ENCODE measurements at places on chromosomes 4 and X. TPM values are rescaled to one million over a fixed set of nuclear protein-coding genes. Genes with fewer than 3 reads are reported as not detected.
A peak's percentile ranks its signal among the peaks of the same experiment; 100 is the strongest.

CLIC2 gene
- 0.08 TPM for total RNA-seq

SSR4 gene
- 225 TPM for total RNA-seq

DNA sequence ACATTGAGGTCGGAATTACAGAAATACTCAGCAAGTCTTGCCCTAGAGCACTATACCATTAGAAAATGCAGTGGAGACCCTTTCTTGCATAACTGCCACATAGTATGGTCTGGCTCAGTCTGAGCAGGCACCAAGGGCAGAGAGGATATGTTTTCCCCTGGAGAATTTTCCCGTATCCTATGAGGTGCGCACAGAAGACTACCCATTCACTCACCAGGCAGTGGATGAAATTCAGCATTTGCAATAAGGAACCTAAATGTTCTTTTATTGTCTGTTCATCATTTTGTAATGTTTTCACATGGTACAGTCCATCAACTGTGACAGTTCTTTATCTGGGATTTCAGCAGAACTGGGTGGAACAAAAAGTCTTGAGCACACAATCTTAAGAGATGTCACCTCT lies 15.5 kb downstream of the JADE3 start:
- no peak overlapping the region for H3K4me3 ChIP-seq
- no peak overlapping the region for H3K27ac ChIP-seq
- H3K36me3 ChIP-seq: no peaks in the 10 kb centered on the region
- DNase-seq: no peak
- H3K4me1 ChIP-seq: peaks cover 11% of the 10 kb centered on the region
- H3K27me3 ChIP-seq: no peaks in the 10 kb centered on the region

- no peaks in the 10 kb centered on the region for H3K27me3 ChIP-seq
- H3K36me3 ChIP-seq: no peaks in the 10 kb centered on the region
- H3K4me3 ChIP-seq: no peak overlapping the region
- no peak overlapping the region for H3K27ac ChIP-seq
- DNase-seq: no peak
- no peaks in the 10 kb centered on the region for H3K4me1 ChIP-seq
Observed at GRCh38 chrX:31993637-31994036, 921.8 kb upstream of the FTHL17 start.

DNA sequence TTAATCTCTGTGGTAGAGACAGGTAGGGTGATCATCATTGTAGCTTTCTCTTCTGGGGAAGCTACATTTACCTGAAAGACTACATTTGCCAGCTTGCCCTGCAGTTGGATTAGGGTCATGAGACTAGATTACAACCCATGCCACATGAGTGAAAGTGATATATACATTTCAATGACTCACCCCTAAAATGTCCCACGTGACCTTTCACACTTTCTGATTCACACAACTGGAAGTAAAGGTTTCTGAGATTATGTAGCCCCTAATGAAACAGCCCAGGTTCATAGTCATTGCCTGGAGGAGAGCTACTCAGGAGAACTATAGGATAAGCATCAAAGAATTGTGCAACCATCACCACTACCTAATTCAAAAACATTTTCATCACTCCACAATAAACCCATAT lies 17.8 kb downstream of the PDCL2 start:
- H3K36me3 ChIP-seq: no peaks in the 10 kb centered on the region
- H3K27ac ChIP-seq: no peak overlapping the region
- H3K27me3 ChIP-seq: no peaks in the 10 kb centered on the region
- DNase-seq: no peak
- H3K4me1 ChIP-seq: no peaks in the 10 kb centered on the region

- H3K27me3 ChIP-seq: no peaks in the 10 kb centered on the region
- no peak overlapping the region for H3K27ac ChIP-seq
- H3K4me1 ChIP-seq: no peaks in the 10 kb centered on the region
Observed at GRCh38 chr4:157977086-157977485, 195.7 kb downstream of the GASK1B start.

DNA sequence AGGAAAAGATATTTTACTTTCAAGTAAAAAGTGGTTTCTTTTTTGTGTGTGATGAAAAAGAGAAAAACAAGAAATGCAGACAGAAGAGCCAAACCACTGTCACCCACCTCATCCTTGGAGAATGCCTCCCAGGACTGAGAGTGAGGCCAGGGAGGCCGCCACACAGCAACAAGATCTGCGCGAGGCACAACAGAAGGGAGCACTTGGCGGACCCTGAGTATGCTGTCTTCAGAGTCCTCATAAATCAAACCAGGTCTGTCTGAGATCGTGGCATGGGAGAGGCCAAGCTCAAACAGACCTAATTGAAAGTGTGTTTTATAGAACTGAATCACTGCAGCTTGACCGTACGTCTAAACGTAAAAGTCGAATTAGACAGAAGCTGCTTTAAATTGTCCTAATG lies 134.3 kb upstream of the VCX2 start:
- H3K27ac ChIP-seq: no peak overlapping the region
- H3K4me1 ChIP-seq: no peaks in the 10 kb centered on the region
- no peak overlapping the region for H3K4me3 ChIP-seq
- no peak for DNase-seq
- no peaks in the 10 kb centered on the region for H3K27me3 ChIP-seq
- no peaks in the 10 kb centered on the region for H3K36me3 ChIP-seq

ELF4 gene
- total RNA-seq: 26.7 TPM

DNA sequence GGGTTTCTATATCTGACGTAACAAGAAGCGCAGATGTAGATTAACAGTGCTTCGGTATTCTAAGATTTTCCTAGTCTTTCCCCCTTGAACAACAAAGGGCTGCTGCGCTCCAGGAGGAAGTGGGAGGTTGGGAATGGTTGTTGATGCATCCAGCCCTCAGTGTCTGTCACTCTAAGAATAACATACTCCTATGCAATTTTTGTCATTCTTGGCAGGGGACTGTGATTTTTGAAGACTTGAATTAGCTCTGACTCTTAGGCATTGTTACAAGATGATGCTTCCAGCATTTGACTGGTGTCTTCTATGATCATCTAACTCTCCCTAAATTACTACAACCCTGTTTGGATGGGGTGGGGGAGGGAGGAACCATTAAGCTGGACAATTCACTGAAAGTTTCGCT lies 394.2 kb downstream of the ARHGAP24 start:
- no peak overlapping the region for H3K27ac ChIP-seq
- no peaks in the 10 kb centered on the region for H3K27me3 ChIP-seq
- no peaks in the 10 kb centered on the region for H3K36me3 ChIP-seq

- peak overlapping the region; percentile 87 for H3K27ac ChIP-seq
- no peaks in the 10 kb centered on the region for H3K36me3 ChIP-seq
- H3K4me3 ChIP-seq: no peak overlapping the region
- H3K27me3 ChIP-seq: no peaks in the 10 kb centered on the region
Observed at GRCh38 chr4:128241425-128241913, 46.1 kb downstream of the PGRMC2 start.

APLN gene
- 2.6 TPM for total RNA-seq

DNA sequence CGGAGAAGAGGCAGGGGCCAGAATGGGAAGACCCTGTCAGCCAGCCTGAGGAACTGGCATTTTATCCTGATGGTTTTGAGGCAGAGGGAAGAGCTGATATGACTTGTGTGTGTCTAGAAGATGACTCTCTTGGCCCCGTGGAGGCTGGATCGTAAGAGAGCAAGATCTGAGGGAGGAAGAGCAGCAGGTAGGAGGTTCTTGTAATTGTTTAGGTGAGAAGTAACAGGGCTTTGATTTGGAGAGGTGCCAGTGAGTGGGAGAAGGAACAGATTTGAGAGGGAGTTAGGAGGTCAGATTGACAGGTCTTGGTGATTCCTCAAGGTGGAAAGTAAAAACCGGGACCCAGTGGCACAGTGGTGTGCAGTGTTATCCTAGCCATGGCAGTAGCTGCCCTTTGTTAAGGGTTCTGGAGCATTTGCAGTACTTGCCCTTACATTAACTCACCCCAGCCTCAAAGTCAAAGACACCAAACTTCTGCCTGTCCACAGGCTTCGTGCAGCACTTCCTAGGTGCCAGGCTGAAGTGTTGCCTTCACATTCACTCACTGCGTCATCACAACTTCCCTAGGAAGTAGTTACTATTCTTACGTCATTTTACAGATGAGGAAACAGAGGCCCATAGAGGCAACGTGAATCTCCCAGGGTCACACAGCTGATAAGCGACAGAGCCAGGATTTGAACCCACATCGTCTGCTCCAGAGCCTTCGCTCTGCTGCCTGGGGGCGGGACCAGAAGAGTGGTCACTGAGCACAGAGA lies 23.7 kb downstream of the RTL5 start:
- no peaks in the 10 kb centered on the region for H3K4me1 ChIP-seq
- H3K27ac ChIP-seq: no peak overlapping the region
- no peak overlapping the region for H3K4me3 ChIP-seq
- H3K36me3 ChIP-seq: no peaks in the 10 kb centered on the region
- H3K27me3 ChIP-seq: no peaks in the 10 kb centered on the region

GRCh38 chr4:145440292-145441007 lies 41.2 kb upstream of the SMAD1 start:
- H3K36me3 ChIP-seq: no peaks in the 10 kb centered on the region
- H3K4me3 ChIP-seq: no peak overlapping the region
- no peak overlapping the region for H3K27ac ChIP-seq
- H3K27me3 ChIP-seq: no peaks in the 10 kb centered on the region

H2AZ1 gene
- total RNA-seq: 984 TPM

DNA sequence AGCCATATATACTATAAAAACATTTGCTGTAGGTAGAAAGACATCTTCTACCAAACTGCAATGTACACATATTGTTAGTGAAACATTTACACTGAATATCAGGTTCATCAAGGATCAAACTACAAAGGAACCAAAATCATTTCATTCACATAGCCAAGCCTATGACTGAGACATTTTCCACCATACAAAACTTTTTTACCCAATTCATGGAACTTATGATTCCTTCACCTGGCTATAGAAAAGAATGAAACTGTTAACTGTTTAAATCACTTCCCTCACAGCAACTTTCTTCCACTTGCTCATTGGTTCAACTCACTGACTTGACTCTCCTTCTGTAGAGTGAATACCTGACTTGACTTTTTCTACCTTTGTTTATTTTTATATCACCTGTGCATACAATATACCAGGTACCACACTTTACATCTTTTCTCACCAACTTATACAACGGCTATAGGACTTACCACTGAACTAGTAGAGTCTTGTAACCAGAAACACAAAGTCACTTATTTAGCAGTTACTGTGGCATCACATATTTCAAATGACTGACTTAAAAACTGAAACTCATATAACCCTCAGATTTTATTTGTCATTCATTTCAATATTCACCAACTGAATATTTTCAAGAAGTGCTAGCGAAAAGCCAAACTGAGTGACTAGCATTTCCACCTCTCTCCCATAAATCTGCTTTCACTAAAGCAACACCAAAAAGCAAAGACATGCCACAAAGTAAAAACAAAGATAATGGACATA lies 30.9 kb downstream of the CAMK2D start:
- H3K4me1 ChIP-seq: no peaks in the 10 kb centered on the region
- H3K27ac ChIP-seq: no peak overlapping the region
- H3K36me3 ChIP-seq: no peaks in the 10 kb centered on the region
- H3K27me3 ChIP-seq: no peaks in the 10 kb centered on the region

DNA sequence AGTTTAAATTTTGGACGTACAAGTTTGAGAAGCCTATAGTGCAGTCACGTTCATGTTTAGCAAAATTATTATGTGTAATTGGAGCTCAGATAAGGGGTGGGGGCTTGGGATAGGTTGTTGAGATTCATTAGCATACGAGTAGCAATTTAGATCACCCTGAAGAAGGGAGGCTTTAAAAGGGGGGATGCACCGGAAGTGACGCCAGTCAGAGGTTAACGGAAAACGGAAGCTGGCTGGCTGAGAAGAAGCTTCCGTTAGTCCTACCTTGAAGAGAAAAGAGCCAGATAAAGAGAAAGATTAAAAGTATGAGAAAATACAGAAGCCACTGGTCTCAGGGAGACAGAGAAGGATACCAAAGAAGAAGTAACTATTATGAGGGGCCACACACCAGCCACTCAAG lies 1.1 kb upstream of the NXT2 start:
- no peaks in the 10 kb centered on the region for H3K36me3 ChIP-seq
- no peaks in the 10 kb centered on the region for H3K27me3 ChIP-seq
- H3K27ac ChIP-seq: no peak overlapping the region
- H3K4me3 ChIP-seq: no peak overlapping the region

- H3K36me3 ChIP-seq: no peaks in the 10 kb centered on the region
- no peak overlapping the region for H3K27ac ChIP-seq
- H3K4me3 ChIP-seq: no peak overlapping the region
- H3K27me3 ChIP-seq: no peaks in the 10 kb centered on the region
- no peaks in the 10 kb centered on the region for H3K4me1 ChIP-seq
Observed at GRCh38 chr4:149489321-149489720, 326.3 kb downstream of the IQCM start.

OTUD6A gene
- total RNA-seq: not detected

- H3K4me1 ChIP-seq: no peaks in the 10 kb centered on the region
- no peaks in the 10 kb centered on the region for H3K27me3 ChIP-seq
- no peak overlapping the region for H3K27ac ChIP-seq
Observed at GRCh38 chr4:136571315-136571714, 961.0 kb downstream of the PCDH18 start.

PAGE4 gene
- not detected for total RNA-seq

- H3K27ac ChIP-seq: no peak overlapping the region
- no peak for DNase-seq
- H3K36me3 ChIP-seq: no peaks in the 10 kb centered on the region
- H3K4me1 ChIP-seq: no peaks in the 10 kb centered on the region
Observed at GRCh38 chrX:42106556-42106955, 183.2 kb upstream of the CASK start.

NFKB1 gene
- total RNA-seq: 35.0 TPM

ART3 gene
- 7.7 TPM for total RNA-seq

KLB gene
- total RNA-seq: not detected

PCYT1B gene
- not detected for total RNA-seq

DNA sequence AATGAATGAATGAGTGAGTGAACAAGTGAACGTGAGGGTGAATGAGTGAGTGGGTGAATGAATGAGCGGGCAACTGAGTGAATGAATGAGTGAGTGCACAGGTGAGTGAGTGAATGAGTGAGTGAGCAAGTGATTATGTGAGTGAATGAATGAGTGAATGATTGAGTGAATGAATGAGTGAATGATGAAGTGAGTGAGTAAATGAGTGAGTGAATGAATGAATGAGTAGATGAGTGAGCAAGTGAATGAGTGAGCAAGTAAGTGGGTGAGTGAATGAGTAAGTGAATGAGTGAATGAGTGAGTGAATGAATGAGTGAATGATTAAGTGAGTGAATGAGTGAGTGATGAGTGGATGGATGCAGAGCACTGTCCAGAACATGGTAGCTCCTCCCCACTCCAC lies 205.8 kb downstream of the STK32B start:
- H3K4me1 ChIP-seq: no peaks in the 10 kb centered on the region
- no peak overlapping the region for H3K4me3 ChIP-seq
- no peak overlapping the region for H3K27ac ChIP-seq

ESX1 gene
- total RNA-seq: not detected

DNA sequence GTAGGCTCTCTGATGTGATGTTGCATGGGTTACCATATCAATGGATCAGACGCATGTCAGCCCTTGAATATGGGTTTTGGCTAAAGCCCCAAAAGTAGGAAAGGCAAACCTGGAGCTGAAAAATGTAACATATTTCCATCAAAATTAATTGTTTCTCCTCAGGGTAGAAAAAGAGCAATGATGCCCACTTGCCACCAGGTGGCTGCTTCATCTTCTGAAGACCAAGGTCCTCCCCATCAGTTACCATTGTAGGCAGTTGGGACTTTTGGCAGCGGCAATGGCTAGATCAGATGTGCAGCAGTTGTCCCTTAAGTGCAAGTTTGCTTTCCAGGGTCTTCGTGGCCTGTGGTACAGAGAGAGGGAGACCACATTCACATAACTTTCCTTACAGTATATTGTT lies 118.2 kb downstream of the NAF1 start:
- DNase-seq: no peak
- H3K4me3 ChIP-seq: no peak overlapping the region
- no peaks in the 10 kb centered on the region for H3K36me3 ChIP-seq
- H3K4me1 ChIP-seq: no peaks in the 10 kb centered on the region
- H3K27me3 ChIP-seq: peaks cover 26% of the 10 kb centered on the region
